ENCODE measurements at places on chromosomes 7 and 10.

DNA sequence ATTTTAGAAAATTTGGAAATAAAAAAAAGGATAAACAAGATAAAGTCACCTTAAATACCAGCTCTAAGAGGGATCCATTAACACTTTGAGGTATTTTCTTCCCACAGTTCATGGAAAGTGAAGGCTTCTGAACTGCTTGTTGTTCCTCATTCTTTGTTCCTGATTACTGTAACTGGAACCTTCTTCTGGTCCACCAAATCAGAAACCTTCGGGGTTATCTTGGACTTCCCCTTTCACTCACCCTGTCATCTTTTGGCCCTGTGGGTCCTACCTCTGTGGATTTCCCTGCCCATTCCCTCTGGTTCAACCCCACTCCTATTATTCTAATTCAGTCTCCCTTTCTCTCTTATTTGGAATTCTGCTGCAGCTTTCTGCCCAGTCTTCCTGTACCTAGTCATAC is 116.5 kb upstream of the PRPS1L1 start:
- peak; percentile 64 for DNase-seq

DNA sequence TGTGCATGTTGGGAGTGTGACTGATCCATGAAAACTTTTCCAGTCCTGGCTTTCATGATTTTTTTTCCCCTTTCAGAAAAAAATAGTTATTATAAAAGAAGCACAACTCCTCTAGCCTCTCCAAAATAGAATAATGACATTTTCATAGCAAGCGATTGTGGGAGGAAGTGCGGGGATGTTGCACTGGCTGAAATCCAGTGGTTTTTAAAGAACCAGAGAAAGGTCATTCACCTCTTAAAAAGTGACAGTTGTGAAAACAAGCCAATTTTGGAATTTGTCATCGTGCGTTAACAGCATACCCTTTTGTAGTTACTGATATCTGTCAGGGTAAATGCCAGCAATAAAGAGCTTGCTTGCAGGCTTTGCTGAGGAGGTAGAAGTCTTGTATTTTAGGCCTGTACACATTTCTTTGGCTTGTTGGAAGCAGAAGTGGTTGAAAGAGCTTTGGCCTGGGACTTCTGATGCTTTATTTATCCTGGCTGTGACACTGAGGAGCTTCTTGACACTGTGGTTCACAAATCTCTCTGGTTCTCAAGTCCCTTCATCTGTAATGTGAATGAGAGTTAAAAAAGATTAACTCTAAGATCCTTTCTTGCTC is 545.9 kb downstream of the REEP3 start:
- DNase-seq: no peak

- DNase-seq: no peak
Observed at GRCh38 chr7:18861514-18862118, 255.8 kb downstream of the TWIST1 start.

- DNase-seq: peak; percentile 19
Observed at GRCh38 chr10:22564060-22564459, 150.3 kb downstream of the PIP4K2A start.

DNA sequence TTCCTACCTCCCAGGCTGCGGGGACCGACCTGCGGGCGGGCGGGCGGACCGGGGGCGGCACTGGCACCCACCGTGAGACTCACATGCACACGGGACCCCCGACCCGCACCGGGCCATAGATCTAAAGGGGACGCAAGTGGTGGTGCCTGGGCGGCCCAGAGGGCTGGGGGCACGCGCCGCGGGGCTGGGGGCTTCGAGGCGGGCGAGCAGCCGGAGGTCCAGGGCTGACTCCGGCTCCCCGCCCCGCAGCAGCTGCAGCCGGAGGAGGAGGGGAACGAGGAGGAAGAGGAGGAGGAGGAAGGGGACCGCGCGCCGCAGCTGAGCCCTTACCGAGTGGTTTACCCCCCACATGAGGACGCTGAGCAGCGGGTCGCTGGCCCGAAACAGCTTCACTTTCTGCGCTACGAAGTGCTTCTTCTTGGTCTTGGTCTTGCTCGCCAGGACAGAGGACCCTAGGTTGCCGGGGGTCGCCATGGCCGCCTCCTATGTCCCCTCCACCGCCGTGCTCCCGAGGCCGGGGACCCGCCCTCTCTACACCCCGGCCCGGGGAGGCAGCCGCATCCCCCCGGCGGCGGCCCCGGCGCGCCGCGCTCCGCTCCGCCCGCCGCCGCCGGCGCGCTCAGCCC is 412 bp downstream of the PIP4K2A start:
- peak; percentile 47 for DNase-seq

- DNase-seq: no peak
Observed at GRCh38 chr10:133453516-133454203, at the start of gene SCART1. SCART1 (plus strand) TSS chr10:133453945; CDS start chr10:133453998, 53 bp downstream.

DNA sequence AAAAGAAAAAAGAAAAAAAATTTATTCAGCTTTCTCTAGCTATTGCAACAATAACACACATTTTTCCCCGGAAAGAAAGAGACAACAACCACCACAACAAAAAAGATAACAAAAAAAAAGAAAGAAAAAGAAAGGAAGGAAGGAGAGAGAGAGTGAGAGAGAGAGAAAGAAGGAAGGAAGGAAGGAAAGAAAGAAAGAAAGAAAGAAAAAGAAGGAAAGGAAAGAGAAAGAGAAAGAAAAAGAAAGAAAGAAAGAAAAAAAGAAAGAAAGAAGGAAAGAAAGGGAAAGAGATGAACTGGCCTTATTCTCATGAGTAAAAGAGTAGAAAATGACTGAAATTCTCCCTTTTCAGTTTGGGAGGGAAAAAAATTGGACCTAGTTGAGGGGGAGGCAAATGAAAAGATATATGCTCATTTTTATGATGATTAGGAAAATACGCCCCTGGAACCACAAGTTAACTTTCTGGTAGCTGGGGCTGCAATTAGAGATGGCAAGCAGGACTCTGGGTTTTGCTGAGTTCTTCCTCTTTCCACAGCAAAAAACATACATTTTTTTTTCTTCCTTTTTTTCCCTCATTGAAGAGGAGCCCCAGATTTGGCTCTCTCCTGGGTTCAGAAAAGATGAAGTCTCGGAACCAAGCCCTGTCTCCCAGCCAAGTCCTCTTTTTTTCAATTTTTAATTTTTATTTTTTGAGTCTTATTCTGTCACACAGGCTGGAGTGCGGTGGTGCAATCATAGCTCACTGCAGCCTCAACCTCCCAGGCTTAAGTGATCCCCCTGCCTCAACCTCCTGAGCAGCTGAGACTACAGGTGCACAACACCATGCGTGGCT is 12.6 kb upstream of the PRDX3 start:
- DNase-seq: peak; percentile 76

GRCh38 chr10:81873231-81873931 is 1.6 kb upstream of the NRG3 start:
- DNase-seq: no peak

DNA sequence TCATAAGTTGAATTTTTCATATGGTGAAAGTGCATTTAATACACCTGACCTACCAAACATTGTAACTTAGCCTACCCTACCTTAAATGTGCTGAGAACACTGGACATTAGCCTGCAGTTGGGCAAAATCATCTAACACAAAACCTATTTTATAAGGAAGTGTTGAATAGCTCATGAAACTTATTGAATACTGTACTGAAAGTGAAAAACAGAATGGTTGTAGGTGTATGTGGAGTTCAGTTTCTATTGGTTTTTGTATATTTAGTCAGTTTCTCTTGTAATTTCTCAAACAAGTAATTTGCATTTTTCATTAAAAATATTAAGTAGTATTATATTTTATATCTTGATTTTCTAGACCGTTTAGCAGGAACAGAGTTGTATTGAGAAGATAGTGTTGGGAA is 15.3 kb downstream of the CCDC7 start:
- no peak for DNase-seq

DNA sequence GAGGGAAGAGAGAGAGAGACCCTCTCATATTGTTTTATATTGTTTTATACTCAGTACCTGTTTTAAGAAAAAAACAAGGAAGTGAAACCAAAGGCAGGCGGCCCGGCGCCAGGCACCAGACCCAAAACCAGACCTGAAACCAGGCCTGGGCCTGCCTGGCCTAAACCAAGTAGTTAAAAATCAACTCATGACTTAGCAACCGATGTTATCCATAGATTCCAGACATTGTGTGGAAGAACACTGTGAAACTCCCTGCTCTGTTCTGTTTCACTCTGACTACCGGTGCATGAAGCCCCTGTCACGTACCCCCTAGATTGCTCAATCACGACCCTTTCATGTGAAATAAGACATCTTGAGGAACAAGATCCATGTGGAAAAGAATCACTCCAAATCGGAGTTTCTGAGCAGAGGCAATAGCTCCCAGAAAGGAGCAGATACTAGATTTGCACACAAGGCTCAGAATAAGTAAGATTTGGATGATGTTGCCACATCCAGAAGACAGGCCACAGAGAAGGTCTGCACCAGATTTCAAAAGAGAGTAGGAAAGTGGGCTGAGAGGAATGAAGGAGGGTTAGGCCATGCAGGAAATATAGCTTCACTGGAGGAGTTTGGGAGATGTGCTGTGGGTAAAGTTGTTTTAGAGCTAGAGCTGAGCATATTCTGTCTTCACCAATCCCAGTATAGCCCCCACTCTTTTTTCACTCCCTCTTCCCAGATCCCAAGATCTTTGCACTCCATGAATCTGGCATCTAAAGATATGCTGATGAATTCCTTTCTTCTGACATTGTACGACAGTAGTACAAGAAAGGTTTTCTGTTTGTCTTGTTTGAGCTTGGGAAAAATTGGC is 8.8 kb upstream of the ZNF248 start:
- DNase-seq: no peak

DNA sequence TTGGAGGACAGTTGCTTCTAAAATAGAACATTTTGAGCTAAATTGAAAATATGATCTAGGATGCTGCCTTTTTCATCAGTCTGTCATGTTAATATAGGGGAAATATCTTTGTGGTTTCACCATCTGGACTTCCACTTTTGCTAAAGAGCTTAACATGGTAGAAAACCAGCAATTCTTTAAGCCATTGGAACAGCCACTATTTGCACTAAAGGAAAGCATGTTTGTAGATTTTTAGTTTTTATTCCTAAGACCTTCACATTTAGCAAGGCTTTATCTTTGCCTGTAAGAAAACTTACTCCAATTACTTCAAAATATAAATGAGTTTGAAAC is 291.0 kb downstream of the RNLS start:
- no peak for DNase-seq

DNA sequence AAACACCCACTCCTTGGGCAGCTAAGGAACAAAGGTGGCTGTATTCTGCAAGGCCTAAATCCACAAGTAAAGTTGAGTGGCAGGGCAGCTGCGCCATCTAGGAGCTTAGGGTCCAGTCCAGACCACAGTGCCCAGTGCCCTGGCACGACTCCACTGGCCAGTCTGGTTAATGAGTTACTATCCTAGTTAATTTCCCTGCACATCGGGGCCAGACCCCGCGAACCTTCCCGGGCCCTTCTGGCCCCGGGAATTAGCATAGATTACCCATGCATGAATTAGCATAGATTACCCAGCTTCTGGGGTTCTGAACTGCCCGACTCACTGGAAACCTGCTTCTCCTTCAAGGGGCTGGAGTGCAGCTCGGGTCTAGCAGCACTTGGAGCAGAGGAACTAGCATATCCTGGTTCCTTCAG is 3.2 kb upstream of the EMX2 start:
- DNase-seq: no peak

DNA sequence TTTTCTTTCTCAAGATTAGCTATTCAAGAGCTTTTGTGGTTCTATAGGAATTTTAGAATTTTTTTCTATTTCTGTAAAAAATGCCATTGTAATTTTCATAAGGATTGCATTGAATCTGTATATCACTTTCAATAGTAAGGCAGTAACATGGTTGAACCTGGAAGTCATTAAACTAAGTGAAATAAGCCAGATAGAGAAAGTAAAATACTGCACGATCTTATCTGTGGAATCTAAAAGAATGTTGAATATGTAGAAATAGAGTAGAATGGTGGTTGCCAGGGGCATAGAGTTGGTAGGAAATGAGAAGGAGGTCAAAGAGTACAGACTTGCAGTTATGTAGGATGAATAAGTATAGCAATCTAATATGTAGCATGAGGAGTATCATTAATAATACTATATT is 1073.5 kb upstream of the LRRN3 start:
- no peak for DNase-seq

GRCh38 chr7:40714363-40715052 is 579.7 kb downstream of the SUGCT start:
- no peak for DNase-seq

- no peak for DNase-seq
Observed at GRCh38 chr10:63770523-63770922, 249.3 kb downstream of the REEP3 start.

- no peak for DNase-seq
Observed at GRCh38 chr7:143979998-143980397, 20.1 kb upstream of the OR6B1 start.

DNA sequence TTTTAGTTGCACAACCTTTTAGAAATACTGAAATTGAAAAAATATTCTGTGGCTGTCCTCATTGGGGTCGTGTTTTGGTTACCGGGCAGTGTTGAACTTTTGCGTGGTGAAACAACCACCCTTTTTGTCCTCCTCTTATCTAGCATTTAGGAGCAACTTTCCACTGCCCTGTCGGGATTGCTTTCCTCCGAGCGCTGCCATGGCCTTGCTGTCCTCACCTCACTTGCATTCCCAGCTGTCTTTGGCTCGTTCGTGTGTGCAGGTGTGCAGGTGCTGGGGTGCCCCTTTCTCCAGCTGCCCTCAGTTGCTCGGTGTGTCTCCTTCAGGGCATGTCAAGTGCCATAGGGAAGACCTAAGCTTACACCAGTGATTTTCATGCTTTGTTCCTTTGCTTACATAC is 116.9 kb upstream of the GJD4 start:
- no peak for DNase-seq

- peak; percentile 50 for DNase-seq
Observed at GRCh38 chr10:21675157-21675796, 141.2 kb downstream of the MLLT10 start.

DNA sequence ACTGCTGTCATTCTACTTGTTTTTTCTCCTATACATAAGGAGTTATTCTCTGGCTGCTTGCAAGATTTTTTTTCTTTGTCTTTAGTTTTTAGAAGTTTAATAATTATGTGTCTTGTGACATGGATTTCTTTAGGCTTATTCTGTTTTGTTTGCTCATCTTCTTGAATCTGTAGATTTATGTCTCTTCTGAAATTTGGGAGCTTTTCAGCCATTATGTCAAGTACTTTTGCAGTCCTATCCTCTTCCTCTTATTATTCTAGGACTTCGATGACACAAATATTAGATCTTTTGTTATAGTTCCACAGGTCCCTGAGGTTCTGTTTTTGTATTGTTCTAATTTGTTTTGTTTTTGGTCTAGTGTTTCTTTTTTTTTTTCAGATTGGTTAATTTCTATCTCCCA is 13.9 kb upstream of the SGPL1 start:
- DNase-seq: no peak
